ENCODE measurements at places on chromosomes 6 and 20. TPM values are rescaled to one million over a fixed set of nuclear protein-coding genes. Genes with fewer than 3 reads are reported as not detected.

DNA sequence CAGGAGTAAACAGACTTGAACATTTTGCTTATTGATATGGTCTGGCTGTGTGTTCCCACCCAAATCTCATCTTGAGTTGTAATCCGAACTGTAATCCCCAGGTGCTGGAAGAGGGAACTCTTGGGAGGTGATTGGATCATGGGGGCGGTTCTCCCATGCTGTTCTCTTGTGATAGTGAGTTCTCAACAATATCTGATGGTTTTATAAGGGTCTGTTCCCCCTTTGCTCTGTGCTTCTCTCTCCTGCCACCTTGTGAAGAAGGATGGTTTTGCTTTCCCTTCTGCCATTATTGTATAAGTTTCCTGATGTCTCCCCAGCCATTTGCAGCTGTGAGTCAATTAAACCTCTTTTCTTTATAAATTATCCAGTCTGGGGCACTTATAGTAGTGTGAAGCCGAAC lies 40.0 kb downstream of the MYLIP start:
- DNase-seq, result no peak

DNA sequence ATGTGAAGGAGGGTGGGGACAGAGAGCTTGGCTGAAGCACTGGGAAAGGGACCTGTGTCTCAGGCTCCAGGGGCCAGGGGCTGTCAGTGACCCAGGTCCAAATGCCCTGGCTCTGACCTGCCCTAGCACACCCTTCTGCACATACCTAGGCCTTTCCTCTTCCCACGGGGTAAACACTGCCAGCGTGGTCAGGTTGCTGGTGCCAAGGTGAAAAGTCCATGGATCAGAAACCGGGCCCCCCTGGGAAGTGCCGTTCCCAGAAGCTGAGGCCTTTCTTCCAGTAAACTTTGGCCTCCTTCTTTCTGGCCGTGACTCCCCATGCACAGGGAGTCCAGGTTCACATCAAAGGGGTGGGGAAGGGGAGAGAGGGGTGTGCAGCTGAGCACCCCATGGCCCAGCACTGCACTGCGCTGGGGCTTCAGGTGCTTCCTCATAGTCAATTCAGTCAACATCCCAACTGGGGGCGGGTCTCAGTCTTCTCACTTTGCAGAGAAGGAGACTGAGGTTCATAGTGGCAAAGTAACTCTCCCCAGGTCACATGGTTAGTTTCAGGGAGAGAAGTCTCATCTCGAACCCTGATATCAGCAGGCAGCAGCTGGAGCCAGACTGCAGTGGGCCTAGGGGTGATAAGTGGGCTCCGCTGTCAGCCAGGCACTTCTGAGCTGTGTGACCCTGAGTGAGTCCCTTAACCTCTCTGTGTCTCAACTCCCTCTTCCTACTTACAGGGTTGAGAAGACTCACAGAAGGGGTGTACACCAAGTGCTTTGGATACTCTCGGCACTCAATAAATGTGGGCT lies 17.0 kb downstream of the PCK1 start:
- DNase-seq, result no peak

DNA sequence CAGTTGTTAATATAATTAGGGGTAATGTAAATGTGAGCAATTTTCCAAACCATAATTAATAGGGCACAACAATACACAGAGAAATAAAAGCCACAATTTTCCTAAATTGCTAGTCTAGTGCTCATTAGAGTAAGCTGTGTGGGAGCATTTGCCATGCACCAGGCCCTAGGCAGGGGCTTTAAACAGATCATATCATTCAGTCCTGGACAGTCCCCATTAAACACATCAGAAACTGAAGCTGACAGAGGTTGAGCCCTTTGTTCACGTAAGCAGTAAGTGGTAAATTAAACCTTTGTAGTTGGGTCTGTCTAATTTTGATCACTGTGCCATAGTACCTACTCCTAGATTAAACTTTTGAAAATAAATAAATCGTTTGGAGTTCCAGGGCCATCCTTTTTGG lies 931.1 kb downstream of the C6orf118 start:
- DNase-seq, result no peak

- DNase-seq, result no peak
These were observed 50.0 kb downstream of the DCDC2 start for GRCh38 chr6:24307881-24308280.

- no peak for DNase-seq
These were observed 87.7 kb upstream of the FAM184A start for GRCh38 chr6:119166024-119166784.

DNA sequence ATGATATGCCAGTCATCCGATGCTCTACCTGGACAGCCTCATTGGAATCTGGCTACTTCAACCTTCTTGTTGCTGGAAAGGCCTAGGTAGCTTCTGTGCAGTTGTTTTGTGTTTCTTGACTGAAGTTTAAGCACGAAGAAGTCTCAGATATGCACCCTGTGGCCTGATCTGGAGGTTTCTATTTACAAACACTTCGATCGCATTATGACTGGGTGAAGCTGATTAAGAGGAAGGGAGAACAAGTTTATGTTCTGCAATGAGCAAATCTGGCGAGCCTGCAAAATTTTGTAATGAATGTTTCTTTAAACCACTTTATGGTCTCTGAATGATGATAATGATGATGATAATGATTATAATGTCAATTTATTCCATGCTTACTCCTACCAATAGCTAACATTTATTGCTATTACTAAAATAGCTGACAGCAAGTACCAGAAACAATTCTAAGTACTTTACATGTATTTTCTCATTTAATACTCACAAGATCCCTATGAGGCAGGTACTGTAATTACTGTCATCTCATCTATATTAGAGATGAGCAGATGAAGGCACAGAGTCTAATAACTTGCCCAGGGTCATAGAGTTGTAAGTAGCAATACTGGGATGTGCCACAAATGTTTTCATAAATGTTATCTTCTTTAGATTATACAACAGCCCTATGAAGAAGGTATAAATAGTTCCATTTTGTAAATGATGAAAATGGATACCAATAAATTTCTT lies 126.1 kb upstream of the UST start:
- DNase-seq, result no peak

DNA sequence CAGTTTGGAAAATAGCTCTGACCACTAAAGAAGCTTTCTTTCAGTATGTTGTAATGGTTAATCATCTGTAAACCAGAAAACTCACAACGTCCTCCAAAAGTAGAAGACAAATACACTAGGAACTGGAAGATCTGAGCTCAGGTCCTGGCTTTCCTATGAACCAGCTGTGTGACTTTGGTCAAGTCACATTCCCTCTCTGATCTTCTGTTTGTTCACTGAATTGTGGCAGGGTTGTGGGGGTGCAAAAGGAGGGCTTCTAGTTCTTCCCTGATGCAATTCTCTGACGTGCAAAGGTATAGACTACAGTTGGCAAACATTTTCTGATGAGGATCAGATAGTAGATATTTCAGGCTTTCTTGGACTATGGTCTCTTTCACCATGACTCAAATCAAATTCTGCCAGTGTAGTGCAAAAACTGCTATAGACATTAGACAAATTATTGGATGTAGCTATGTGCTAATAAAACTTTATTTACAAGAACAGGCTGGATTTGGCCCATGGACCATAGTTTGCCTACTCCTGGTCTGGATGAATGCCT lies 44.9 kb downstream of the ATXN1 start:
- no peak for DNase-seq

RAMACL gene
- 2.2 TPM for total RNA-seq

CEP57L1 gene
- 13.5 TPM for total RNA-seq

PLG gene
- not detected for total RNA-seq

PSORS1C2 gene
- total RNA-seq, result not detected

DNAH8 gene
- total RNA-seq, result not detected

KCNB1 gene
- total RNA-seq, result 2.0 TPM

TRIM31 gene
- not detected for total RNA-seq

SLC4A11 gene
- 4.9 TPM for total RNA-seq

Measured in vagina (tissue), 2 donors.